ENCODE measurements at places on chromosomes 2 and 18. TPM values are rescaled to one million over a fixed set of nuclear protein-coding genes. Genes with fewer than 3 reads are reported as not detected.

GRCh38 chr18:11902522-11903292, 5.4 kb downstream of the MPPE1 start:
- no peak overlapping the region for H3K4me3 ChIP-seq
- DNase-seq = no peak
- no peak overlapping the region for H3K27ac ChIP-seq
- H3K36me3 ChIP-seq = peaks cover 29% of the 10 kb centered on the region
- no peaks in the 10 kb centered on the region for H3K27me3 ChIP-seq
- H3K4me1 ChIP-seq = peaks cover 22% of the 10 kb centered on the region

DNA sequence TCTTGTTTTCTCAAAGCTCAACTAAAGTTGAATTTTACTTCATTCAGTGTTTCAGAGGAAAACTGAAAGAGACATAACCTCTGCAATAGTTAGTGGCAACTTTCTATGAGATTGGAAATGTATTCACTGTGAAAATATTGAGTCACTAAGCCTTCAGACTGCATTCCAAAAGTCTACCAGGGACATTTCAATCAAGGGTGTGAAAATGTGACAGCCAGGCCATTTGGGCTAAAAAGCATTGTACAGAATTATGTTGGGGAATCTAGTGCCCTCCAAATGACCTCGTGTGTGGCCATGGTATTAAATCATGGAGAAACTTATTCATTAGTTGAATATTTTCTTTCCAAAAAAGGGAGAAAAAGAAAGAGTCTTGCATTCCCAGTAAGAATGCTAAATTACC, 251.9 kb downstream of the GRB14 start:
- H3K4me1 ChIP-seq = no peaks in the 10 kb centered on the region
- H3K36me3 ChIP-seq = no peaks in the 10 kb centered on the region
- no peak overlapping the region for H3K4me3 ChIP-seq
- no peak for DNase-seq
- H3K27me3 ChIP-seq = no peaks in the 10 kb centered on the region

DNA sequence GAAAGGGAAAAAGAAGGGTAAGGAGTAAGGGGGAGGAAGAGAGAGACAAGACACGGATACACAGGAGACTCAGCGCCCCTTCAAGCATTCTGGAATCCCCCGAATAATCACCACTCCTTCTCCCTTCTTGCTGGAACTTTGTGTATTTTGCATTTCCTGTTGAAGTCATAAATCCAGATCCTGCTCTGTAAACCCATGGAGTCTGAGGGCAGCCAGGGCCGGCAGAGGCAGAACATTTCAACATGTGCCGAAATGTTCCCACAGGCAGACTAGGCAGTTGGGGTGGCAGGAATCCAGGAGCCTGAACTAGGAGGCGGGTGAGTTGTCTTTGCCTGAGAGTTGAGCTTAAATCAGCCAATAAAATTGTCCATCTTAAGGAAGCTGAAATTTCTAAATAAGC, 193.1 kb downstream of the SH3RF3 start:
- peaks cover 19% of the 10 kb centered on the region for H3K27me3 ChIP-seq
- no peak for DNase-seq
- H3K4me1 ChIP-seq = peaks cover 18% of the 10 kb centered on the region
- H3K36me3 ChIP-seq = no peaks in the 10 kb centered on the region

- no peaks in the 10 kb centered on the region for H3K27me3 ChIP-seq
- H3K4me3 ChIP-seq = peak overlapping the region; percentile 99
- peak; percentile 43 for DNase-seq
These were observed 533 bp downstream of the HPCAL1 start for GRCh38 chr2:10303181-10303693.

GRCh38 chr18:76370201-76370600, 124.8 kb downstream of the ZNF516 start:
- no peak overlapping the region for H3K4me3 ChIP-seq
- no peak for DNase-seq
- H3K27ac ChIP-seq = no peak overlapping the region
- peaks cover 4% of the 10 kb centered on the region for H3K36me3 ChIP-seq

DNA sequence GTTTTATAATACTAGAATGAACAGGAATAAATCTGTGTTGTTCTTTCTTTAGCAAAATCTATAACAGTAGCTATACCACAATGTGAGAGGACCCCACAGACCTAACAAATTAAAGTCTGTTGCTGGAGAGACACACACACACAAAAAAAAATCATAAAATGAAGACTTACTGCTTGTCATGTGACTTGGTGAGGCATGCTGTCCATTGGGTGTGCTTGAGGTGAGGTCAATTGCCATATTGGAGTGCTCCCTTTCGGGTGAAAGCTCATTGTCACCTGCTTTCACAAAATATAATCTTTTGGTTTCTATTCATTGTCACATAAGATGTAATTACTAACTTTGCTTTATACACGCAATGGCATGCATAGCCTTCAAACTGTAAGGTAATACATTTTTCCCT, 3.9 kb downstream of the IKZF2 start:
- H3K4me3 ChIP-seq = peak overlapping the region; percentile 93
- H3K4me1 ChIP-seq = peaks cover 46% of the 10 kb centered on the region

GRCh38 chr2:109217362-109218086, 88.5 kb downstream of the SH3RF3 start:
- peaks cover 59% of the 10 kb centered on the region for H3K4me1 ChIP-seq
- peaks cover 57% of the 10 kb centered on the region for H3K27me3 ChIP-seq
- no peaks in the 10 kb centered on the region for H3K36me3 ChIP-seq
- H3K4me3 ChIP-seq = no peak overlapping the region

GRCh38 chr2:4324531-4324930, 621.2 kb downstream of the DCDC2C start:
- H3K27me3 ChIP-seq = no peaks in the 10 kb centered on the region
- H3K36me3 ChIP-seq = no peaks in the 10 kb centered on the region
- no peak for DNase-seq
- no peak overlapping the region for H3K4me3 ChIP-seq
- no peaks in the 10 kb centered on the region for H3K4me1 ChIP-seq
- no peak overlapping the region for H3K27ac ChIP-seq

DNA sequence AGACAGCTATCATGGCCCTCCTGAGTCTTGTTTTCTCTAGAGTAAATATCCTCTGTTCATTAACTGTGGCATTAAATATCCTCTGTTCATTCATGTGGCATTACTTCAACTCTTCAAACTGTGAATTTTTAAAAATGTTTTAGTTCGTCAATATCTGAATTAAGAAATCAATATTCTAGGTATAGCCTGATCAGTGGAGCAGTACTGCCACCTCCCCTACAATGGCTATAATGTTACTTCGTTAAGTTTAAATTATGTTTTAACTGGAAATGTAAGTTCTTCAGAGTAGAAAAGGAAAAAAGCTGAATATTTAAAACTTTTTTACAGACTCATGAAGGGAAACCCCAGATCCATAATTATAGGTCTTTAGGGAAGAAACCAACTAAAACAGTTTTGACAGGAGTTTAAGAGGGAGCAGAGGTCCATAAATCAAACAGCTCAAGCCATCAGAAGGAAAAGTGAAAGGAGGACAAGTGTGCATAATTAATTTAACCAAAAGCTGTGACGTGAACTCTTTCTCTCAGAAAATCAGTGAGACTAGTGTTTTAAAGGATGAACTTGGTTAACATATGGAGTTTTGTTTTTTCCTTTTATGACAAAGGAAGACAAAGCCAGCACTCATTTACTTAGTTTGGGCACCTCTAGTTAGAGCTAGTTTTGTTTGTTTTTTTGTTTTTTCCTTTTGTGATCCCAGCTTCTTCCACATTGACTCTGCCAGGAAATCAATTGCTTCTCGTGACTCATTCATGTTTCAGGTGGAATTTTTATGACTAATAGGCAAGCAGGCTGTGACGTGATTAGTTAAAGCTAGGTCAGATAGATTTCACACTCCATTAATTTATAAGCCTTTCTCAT, 44.9 kb downstream of the RBBP8 start:
- no peak overlapping the region for H3K4me3 ChIP-seq
- peak overlapping the region; percentile 43 for H3K27ac ChIP-seq
- no peaks in the 10 kb centered on the region for H3K27me3 ChIP-seq
- peaks cover 7% of the 10 kb centered on the region for H3K4me1 ChIP-seq
- peaks cover 52% of the 10 kb centered on the region for H3K36me3 ChIP-seq
- no peak for DNase-seq

GRCh38 chr2:67585400-67585799, 188.3 kb downstream of the ETAA1 start:
- H3K27ac ChIP-seq = no peak overlapping the region
- DNase-seq = no peak
- no peaks in the 10 kb centered on the region for H3K27me3 ChIP-seq
- H3K4me3 ChIP-seq = no peak overlapping the region
- H3K36me3 ChIP-seq = no peaks in the 10 kb centered on the region
- no peaks in the 10 kb centered on the region for H3K4me1 ChIP-seq

GRCh38 chr2:48445091-48445725, 84.7 kb upstream of the STON1 start:
- H3K4me3 ChIP-seq = no peak overlapping the region
- no peak overlapping the region for H3K27ac ChIP-seq
- H3K4me1 ChIP-seq = peaks cover 44% of the 10 kb centered on the region
- DNase-seq = no peak
- H3K27me3 ChIP-seq = no peaks in the 10 kb centered on the region

DNA sequence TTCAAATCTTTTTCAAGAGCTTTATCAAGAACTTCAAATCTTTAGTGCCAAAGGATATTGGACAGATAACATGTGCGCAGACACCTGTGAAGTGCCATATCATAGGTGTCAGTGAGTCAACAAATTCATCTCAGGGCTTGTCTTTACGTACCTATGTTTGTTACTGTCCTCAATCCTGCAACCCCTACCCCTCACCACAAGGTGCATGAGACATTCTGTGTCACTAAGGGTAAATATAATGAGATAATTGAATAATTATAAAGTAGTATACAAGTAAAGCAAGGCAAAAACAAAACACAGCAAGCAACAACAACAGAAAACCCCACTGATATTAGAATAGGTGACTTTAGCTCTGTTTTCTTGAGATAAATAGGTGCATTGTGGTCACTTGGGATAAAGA, 1495.8 kb upstream of the TMEFF2 start:
- no peaks in the 10 kb centered on the region for H3K27me3 ChIP-seq
- no peaks in the 10 kb centered on the region for H3K36me3 ChIP-seq
- no peak overlapping the region for H3K4me3 ChIP-seq
- no peak overlapping the region for H3K27ac ChIP-seq
- DNase-seq = no peak

GRCh38 chr2:113697516-113697915, 58.9 kb downstream of the SLC35F5 start:
- no peak overlapping the region for H3K27ac ChIP-seq
- H3K27me3 ChIP-seq = no peaks in the 10 kb centered on the region
- peaks cover 48% of the 10 kb centered on the region for H3K4me1 ChIP-seq
- H3K36me3 ChIP-seq = peaks cover 12% of the 10 kb centered on the region
- no peak for DNase-seq

DNA sequence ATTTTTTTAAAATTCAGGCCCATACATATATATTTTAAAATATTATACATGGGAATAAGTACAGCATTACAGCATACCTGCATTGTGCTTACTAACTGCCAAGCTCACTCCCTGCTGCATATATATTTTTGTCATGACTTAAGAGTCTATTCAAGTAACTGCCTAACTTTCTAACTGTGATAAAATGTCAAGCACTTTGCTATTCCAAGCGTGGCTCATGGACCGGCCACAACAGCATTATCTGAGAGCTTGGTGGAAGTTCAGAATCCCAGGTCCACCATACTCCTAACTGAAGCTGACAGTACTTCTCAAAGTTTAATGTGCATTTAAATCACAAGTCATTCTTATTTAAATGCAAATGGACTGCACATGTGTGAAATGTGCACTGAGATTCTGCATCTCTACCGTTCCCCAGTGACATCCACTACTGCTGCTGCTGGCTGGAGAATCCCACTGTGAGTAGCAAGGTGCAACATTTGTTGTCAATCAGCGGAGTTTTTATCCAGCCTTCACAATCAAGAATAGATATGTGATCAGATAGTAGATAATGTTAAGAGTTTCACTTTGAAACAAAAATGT, 79.1 kb downstream of the DYM start:
- DNase-seq = no peak
- no peak overlapping the region for H3K27ac ChIP-seq
- H3K27me3 ChIP-seq = no peaks in the 10 kb centered on the region
- H3K4me1 ChIP-seq = no peaks in the 10 kb centered on the region

- H3K27ac ChIP-seq = no peak overlapping the region
- no peaks in the 10 kb centered on the region for H3K4me1 ChIP-seq
- no peaks in the 10 kb centered on the region for H3K27me3 ChIP-seq
- no peak overlapping the region for H3K4me3 ChIP-seq
- H3K36me3 ChIP-seq = no peaks in the 10 kb centered on the region
- no peak for DNase-seq
These were observed 41.3 kb downstream of the RHOB start for GRCh38 chr2:20488201-20488641.

GRCh38 chr2:32812316-32812715, 134.4 kb upstream of the LTBP1 start:
- H3K27ac ChIP-seq = no peak overlapping the region
- no peak overlapping the region for H3K4me3 ChIP-seq
- H3K27me3 ChIP-seq = no peaks in the 10 kb centered on the region
- H3K4me1 ChIP-seq = no peaks in the 10 kb centered on the region

DNA sequence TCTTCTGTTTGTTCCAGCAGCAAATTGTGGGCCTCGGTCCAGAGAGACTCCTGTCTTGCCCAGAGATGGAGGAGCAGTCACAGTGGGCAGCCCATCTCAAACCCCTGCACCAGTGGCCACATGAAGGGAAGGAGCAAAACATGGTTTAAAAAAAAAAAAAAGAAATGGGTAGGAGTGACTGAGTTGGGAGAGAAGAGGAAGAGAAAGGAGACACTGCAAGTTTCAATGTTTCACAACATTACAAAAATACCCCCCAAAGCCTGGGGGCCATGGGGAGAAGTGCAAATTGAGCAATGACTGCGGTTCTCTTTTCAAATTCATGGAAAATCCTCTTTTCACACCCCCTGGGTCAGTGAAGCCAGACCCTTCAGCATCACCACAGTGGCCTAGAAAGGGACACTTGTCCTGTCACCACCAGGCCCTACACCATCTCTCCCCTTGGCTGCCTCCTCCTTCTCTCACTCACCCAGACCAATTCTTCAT, 117.1 kb downstream of the ZFP36L2 start:
- DNase-seq = no peak
- H3K4me3 ChIP-seq = no peak overlapping the region
- no peaks in the 10 kb centered on the region for H3K27me3 ChIP-seq
- no peak overlapping the region for H3K27ac ChIP-seq
- H3K36me3 ChIP-seq = peaks cover 12% of the 10 kb centered on the region

- no peak for DNase-seq
- peaks cover 25% of the 10 kb centered on the region for H3K27me3 ChIP-seq
- H3K27ac ChIP-seq = no peak overlapping the region
- no peaks in the 10 kb centered on the region for H3K36me3 ChIP-seq
These were observed 13.3 kb upstream of the REEP1 start for GRCh38 chr2:86350751-86351150.

DNA sequence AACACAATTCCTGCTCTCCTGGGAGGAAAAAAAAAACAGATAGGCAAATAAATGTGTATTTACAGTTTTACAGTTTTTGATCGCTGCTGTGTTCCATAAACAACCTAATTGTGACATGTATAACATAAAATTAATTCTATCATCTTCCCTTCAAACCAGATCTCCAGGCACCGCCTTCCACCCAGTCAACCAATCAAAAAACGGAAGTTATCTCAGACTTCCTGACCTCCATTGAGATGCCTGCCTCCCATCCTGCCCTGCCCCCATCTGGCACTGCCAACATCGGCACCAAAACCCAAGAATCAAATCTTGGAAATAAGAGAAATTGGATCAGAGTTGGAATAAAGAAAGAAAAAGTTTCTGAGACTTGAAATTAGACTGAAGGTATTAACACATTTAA, 3.1 kb upstream of the RIOK3 start:
- H3K27me3 ChIP-seq = peaks cover 9% of the 10 kb centered on the region
- peaks cover 27% of the 10 kb centered on the region for H3K4me1 ChIP-seq
- peaks cover 7% of the 10 kb centered on the region for H3K36me3 ChIP-seq
- no peak overlapping the region for H3K4me3 ChIP-seq
- no peak for DNase-seq
- H3K27ac ChIP-seq = no peak overlapping the region

Gene CYP26B1
- total RNA-seq = not detected

Gene SPDYA
- total RNA-seq = 1.2 TPM

Gene TPGS2
- 137 TPM for total RNA-seq

Gene MDH1
- total RNA-seq = 197 TPM

Gene SPATA3
- not detected for total RNA-seq

Gene TUBA4B
- total RNA-seq = not detected

Gene MAPK4
- not detected for total RNA-seq
